ENCODE measurements at places on chromosomes 11 and 22.

GRCh38 chr11:16809886-16810668 lies 71.6 kb downstream of the C11orf58 start:
- no peak for DNase-seq

- DNase-seq = no peak
These were observed 60.1 kb upstream of the ZC3H12C start for GRCh38 chr11:110032957-110033570.

DNA sequence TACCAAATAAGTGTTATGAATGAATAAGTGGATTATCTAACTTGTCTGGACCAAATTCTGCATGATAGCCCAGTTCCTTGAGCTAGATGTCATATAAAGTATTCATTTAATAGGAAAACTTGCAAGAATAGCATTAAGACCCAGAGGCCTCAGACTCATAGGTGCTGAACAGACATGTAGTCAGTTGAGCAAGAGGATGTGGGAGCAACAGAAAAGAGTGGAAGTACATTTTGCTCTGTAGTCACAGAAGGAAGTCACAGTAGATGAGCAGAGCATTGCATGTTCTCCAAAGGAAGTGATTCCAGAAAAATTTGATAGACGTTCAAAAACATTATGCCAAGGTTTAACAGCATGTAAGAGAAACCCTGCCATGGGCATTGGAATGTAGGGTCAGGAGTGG lies 9.5 kb downstream of the HOATZ start:
- no peak for DNase-seq

GRCh38 chr11:112279901-112280267 lies 19.2 kb upstream of the PLET1 start:
- DNase-seq = peak; percentile 92

- peak; percentile 92 for DNase-seq
These were observed 9.4 kb upstream of the SAMM50 start for GRCh38 chr22:43945632-43946383.

- DNase-seq = no peak
These were observed 15.9 kb downstream of the TSPAN18 start for GRCh38 chr11:44742508-44743246.

DNA sequence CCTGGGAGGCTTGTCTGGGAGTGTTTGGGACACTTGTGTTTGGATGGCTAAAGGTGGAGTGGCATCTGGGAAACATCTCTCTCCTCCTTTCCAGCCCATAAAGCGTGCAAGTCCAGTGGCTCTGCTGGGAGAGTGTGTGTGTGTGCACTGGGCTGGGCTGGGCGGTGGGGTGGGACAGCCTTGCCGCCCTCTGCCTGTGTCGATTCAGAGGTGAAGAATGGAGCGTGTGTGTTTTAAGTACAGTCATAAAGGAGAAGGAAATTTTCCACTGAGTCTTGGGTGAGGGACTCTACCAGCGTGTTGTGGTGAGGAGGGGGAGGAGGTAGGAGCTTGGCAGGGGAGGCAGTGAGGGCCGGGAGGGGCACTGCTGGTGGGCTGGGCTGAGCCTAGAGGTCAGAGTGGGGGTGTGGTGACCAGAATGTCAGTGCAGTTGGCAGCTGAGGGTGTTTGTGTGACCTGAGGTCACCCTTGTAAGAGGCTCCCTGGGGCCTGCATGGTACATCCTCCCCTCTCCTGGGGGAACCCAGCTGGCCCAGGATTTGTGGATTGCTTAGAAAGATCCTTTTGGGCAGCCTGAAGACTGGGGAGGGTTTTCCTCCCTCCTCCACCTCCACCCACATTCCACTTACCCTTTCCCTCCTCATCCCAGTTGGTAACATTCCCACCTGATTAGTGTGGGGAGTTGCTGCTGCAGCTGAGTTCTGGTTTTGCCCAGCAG lies 1.7 kb downstream of the TIMP3 start:
- no peak for DNase-seq

DNA sequence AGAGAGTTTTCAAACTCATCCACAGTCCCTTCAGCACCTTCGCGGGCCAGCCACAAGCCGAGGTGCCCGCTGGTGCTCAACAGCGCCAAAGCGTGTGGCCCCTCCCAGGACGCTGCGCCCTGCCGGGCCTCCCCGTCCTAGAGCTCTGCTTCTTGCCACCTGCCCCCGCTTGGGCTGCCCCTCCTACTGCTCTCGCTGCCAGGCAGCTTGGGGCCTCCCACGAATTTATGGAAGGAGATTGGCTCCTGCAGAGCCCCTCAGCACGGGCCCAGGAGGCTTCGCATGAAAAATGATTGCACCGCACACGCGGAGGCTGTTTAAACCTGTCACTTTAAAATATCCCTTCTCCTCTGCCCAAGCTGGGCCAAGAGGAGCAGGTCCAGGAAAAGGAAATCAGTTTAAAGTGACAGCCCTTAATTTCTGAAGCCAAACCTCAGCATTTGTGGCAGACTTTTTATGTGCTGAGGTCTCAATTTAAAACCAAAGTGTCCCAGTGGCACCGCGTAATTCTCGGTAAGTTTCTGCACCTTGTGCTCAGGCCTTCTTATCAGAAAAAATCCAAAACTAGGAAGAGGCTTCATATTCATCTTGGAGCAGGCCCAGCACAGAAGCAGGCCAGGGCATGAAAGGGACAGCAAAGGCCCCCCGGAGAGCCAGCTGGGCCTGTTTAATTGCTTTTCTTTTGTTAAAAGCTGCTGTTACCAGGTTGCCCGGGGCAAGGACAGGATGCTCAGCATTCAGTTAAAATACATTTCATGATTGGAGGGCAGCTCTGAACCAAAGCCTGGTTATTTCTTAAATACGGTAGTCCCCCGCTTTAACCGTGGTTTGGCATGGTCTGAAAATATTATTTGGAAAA lies 303.6 kb downstream of the OPCML start:
- DNase-seq = no peak

GRCh38 chr11:78081583-78081982 lies 1.9 kb upstream of the NDUFC2 start:
- no peak for DNase-seq

- no peak for DNase-seq
These were observed 209.5 kb upstream of the E2F8 start for GRCh38 chr11:19450282-19450681.
